ENCODE measurements at places on chromosomes 3 and 15.

- DNase-seq, result no peak
These were observed 113.6 kb downstream of the NEO1 start for GRCh38 chr15:73165844-73166243.

- DNase-seq, result no peak
These were observed 2.0 kb downstream of the B2M start for GRCh38 chr15:44713006-44713966.

DNA sequence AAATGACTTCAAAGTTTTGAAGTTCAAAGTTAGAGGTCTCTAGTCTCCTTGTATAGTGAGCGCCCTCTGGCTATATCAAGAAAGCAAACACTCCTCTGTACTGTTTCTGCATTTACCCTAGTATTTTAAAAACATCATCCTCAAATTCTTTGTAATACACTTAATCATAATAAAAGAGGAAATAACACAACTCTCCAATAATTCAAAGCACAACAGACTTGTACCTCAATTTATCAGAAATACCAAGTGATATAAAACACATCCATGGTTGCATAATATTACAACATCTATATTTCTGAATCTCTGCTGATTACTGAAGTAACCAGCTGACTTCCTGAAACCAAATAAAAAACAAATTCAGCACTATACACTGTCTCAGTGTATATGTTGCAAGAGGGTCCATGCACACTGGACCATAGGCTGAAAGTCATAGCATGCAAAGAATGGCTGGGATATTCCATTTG is 12.5 kb downstream of the PLOD2 start:
- DNase-seq, result no peak

- no peak for DNase-seq
These were observed 29.8 kb upstream of the ARHGEF3 start for GRCh38 chr3:56831572-56831971.

DNA sequence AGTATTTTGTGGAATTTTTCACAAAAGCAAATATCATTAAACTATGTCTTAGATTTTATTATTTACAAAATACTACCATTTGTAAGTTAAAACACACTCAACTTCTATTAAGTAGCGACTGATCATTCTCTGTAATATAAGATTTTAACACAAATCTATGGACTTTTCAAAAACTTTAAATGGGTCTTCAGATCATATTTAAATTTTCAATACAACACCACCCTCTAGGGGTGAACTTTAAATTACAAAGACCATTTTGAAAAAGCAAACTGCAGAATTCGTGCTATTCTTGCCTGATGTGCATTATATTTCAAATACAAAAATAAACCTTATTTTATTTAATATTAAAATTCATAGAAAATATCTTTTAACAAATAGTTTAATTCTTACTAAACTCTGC is 8.2 kb upstream of the VGLL4 start:
- DNase-seq, result no peak

Data from endothelial cell (in vitro differentiated cells).